ENCODE measurements at places on chromosomes 12 and 14.

DNA sequence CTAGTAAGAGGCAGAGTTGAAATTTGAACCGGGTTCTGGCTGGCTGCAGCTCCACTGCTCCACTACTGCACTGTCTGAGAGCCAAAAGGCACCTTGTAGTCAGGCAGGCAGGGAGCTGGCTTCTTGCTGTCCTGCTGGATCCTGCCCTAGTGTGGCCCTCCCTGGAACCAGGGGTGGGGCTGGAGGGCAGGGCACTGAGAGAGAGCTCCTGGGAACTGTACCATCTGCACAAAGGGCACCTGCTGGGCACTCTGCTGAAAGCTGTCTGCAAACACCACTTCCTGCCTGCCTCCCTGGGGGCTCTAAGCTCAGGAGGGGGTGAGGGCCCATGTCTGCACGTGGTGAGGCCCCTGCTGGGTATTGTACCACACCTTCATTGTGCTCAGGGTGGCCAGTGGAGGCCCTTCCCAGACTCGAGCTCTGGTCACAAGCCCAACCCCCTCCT, 19.0 kb upstream of the TCL1B start:
- no peak for DNase-seq

DNA sequence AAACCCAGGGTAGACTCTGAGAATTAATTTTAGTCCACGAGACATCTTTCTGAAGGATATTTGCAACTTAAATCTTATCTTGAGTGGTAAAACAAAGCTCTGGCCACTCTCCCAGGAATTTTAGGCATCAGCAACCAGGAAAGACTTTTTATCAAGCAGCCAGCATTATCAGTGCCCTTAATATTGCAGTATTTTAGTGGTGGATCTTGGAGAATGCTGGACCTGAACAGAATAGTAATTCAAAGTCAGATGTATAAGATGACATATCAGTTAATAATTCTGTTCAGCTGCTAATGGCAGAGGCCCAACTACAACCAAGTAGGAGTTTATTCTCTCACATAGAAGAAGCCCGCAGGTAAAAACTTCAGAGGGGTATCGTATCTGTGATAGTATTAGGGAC, 59.0 kb upstream of the CRY1 start:
- no peak for DNase-seq

DNA sequence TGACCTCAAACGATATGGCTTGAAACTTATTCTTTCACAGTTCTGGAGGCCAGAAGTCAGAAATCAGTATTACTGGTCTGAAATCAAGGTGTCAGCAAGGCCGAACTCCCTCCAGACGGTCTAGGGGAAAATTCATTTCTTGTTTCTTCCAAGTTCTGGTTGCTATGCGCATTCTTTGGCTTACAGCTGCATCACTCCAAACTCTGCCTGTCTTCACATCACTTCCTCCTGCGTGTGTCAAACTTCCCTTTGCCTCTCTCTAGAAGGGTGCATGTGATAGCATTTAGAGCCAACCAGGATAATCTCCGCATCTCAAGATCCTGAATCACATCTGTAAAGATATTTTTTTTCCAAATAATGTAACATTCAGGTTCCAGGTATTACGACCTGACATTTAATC, 62.8 kb downstream of the DENND5B start:
- no peak for DNase-seq

DNA sequence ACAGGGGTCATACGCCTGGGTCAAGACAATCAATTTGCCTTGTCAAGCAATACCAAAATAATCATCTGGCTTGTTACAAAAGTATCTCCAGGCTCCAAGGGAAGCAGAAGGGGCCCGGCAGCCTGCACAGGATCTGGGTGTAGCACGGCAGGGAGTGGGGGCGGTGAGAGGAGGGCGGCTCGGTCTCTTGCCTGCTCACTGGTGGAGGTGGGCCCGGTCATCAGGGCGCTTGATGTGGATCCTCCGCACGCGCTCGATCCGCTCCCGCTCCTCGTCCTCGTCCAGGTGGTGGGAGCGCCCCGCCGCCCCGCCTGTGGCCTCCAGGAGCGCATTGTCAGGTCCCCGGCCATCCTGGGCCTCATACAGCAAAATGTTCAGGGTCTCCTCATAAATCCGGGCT, 25.7 kb downstream of the KCTD10 start:
- no peak for DNase-seq

DNA sequence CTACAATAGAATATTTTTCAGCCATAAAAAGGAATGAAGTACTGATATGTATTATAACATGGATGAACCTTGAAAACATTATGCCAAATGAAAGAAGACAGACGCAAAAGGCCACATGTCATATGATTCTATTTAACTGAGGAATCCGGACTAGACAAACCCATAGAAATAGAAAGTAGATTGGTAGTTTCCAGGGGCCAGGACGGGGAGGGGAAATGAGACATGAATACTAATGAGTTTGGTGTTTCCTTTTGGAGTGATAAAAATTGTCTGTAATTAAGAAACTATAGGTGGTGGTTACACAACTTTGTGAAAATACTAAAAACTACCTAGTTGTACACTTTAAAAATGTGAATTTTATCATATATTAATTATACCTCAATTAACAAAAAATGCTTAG, 247.6 kb downstream of the BCAT1 start:
- DNase-seq, result no peak

DNA sequence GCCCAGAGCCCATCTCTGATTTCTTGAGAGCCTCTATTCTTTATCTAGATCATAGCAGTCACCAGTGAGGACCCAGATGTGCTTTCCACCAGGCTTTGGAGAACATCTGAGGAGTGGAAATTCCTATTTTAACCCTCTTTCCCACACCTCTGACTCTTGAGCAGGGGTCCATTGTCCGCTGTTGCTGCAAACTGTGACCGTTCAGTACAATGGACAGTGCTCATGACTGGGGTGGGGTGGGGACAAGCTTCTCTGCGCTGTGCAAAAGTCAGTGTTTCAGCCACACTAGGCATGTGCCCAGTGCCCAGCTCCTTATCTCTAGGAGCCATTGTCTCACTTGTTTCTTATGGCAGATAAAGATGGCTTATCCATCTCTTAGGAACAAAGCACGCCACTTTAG, 16.9 kb upstream of the KRT7 start:
- no peak for DNase-seq

DNA sequence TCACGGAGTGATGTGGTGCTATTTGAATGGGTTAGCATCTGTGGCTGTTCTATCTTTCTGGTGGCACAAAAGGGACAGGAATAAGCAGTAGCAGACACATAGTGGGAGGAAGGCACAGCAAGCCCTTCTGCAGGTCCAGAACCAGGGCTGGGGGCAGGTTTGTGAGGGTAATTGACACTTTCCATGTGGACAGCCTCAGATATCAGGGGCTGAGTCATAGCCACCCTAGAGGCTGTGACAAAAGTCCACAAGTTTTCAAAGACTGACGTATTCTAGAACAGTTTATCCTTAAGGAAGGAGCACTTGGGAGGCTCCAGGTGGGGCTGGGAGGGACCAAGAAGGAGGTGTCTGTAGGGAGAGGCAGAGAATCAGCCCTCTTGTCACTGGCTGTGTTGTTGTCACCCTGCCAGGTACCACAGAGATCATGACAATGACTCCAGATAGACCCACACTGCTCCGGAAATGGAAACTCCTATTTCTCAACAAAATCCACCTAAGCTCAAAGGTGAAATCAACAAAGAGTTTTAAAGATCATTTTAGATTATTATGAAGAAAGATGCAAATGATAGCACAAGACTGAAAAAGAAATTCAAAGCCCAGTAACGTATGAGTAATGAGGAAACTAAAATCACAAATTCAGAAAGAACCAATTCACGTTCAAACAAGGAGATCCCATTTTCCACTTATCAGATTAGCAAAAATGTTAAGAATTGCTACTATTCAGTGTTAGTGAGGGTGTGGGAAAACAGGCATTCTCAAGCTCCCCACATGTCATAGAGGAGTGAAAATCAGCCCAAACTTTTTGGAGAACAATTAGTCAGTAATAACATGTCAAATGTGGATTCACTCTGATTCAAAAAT, 48.3 kb downstream of the NFKBIA start:
- DNase-seq, result no peak
